ENCODE measurements at places on chromosomes 3 and 15.

DNA sequence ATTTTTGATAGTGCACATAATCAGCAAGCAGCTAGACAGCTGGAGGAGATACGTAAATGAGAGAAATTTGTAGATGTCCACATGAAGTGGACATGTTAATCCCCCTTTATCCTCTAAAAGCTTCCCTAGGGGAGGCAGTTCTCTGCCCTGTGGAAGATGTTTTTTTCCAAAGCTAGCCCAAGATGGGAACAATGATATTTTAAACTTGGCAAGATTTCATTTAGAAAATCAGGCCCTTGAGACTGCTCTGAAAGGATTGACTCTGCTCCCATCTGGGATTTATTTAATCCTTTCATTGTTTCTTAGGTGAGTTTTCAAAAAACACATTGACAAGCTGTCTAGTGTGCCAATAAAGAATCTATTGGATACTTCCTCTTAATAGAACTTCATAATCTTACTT, 92.0 kb downstream of the SYNPR start:
- no peak for DNase-seq

GRCh38 chr15:32824777-32825176, 107.0 kb downstream of the GREM1 start:
- DNase-seq, result no peak

DNA sequence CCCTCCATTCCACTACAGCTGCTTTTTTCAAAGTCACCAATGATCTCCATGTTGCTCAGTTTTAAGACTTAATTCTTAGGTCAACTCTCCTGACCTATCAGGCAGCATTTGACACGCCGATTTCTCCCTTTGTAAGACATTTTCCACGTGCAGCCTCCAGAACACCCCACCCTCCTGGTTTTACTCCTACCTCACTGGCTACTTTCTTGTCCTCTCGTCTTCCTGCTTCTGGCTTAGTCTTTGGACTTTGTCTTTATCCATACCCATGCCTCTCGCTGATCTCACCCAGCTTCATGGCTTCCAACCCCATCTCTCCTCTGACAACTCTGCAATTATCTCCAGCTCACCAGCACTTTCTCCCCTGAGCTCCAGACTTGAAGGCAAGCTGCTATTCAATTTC, 99.3 kb upstream of the UMPS start:
- no peak for DNase-seq

DNA sequence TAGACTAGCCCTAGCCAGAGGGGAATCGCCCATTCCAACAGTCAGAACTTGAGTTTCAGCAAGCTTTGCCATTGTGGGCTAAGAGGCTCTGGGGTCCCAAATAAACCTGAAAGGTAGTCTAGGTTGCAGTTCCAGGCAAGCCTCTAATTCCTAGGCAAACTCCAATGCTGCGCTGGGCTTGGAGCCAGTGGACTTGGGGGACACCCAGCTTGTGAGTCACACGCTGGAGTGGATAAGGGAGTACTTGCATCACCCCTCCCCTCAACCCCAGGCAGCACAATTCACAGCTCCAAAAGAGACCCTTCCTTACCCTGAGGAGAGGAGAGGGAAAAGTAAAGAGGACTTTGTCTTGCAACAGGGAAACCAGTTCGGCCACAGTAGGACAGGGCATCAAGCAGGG, 105.2 kb upstream of the DPPA4 start:
- DNase-seq, result no peak

DNA sequence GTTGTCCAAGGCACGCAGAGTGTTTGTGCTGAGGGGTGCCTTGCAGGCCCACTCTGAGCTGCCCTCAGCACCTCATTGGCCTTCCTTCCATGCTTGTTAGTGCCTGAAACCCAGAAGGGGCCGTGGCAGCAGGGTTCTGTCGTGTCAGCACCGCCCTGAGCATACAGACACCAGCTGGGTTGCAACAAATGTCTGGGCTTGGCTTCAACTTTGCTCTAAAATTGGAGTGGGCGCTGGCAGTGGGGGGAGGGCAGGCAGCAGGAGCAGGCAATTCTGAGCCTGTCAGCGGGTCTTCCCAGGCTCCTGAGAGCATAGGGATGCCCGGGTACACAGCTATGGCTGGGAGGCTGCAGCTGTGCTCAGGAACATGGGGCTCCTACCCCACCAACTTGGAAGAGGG, 464.3 kb downstream of the EPHA3 start:
- no peak for DNase-seq

- no peak for DNase-seq
Measured at GRCh38 chr3:120177151-120177550, 82.9 kb upstream of the GSK3B start.

- DNase-seq, result no peak
Measured at GRCh38 chr3:99562990-99563607, 75.3 kb upstream of the COL8A1 start.

- no peak for DNase-seq
Measured at GRCh38 chr3:187567021-187567420, 103.2 kb downstream of the SST start.

- no peak for DNase-seq
Measured at GRCh38 chr3:155377847-155378246, 84.4 kb upstream of the STRIT1 start.

DNA sequence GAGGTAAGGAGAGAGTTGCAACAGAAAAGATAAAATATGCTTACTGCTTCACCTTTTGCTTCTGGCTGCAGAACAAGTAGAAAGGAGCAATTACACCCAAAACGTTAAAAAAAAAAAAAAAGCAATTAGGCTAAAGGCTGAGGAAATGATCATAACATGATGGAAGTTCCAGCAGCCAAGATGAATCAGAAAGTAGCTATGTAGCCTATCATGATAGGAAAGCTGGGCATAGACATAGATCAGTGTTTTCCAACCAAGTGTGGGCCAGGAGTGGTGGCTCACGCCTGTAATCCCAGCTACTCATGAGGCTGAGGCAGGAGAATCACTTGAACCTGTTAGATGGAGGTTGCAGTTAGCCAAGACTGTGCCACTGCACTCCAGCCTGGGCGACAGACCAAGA, 52.6 kb downstream of the AGTR1 start:
- DNase-seq, result no peak

GRCh38 chr15:81155375-81156218, 21.5 kb downstream of the CFAP161 start:
- no peak for DNase-seq

DNA sequence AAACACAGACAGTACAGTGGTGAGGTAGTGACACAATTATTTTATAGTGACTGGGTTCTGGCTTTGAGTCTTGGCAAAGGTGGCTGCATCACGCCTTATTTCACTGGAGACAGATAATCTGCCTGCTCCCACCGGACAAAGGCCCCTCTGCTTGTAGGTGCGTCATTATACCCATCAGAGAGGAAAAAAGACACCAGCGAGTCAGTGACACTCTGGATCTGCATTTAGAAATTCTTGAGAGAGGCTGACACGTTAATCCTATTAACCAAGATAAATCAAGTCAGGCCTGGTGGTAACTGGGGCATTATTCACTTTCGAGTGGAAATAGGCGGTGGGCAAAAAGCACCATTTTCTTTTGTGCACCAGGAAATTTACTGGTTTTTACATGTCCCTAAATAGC, 76.2 kb downstream of the NR2F2 start:
- DNase-seq, result no peak

Data from sciatic nerve (tissue), 2 donors.